ENCODE measurements at places on chromosomes 7 and 10.

- DNase-seq = no peak
These were observed 41.9 kb downstream of the PRSS2 start for GRCh38 chr7:142812437-142813215.

DNA sequence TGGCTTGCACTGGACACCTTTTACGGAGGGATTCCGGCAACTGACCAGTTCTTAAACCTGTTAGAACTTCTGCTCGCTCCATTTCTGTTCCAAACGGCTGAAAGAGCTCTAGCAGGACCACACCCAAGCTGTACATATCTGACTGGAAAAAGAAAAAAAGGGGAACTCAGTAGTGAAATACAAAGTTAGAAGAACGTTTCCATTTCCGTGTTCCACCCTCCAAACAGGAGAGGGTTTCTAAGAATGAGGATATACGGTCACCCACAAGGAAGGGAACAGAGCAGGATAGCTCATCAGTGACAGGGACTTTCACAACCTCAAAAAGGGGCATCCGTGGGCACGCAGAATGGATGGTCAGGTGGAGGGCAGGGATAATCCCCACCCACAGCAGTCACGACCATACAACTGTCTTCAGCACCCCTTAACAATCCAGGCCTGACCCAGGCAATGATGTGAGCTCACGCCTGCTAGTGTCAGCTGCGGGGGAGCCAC is 4.3 kb upstream of the ANKRD61 start:
- DNase-seq = no peak

- DNase-seq = no peak
These were observed 87.4 kb downstream of the CCDC3 start for GRCh38 chr10:12914111-12914510.

GRCh38 chr7:33410266-33410665 is 280.9 kb downstream of the BBS9 start:
- no peak for DNase-seq

DNA sequence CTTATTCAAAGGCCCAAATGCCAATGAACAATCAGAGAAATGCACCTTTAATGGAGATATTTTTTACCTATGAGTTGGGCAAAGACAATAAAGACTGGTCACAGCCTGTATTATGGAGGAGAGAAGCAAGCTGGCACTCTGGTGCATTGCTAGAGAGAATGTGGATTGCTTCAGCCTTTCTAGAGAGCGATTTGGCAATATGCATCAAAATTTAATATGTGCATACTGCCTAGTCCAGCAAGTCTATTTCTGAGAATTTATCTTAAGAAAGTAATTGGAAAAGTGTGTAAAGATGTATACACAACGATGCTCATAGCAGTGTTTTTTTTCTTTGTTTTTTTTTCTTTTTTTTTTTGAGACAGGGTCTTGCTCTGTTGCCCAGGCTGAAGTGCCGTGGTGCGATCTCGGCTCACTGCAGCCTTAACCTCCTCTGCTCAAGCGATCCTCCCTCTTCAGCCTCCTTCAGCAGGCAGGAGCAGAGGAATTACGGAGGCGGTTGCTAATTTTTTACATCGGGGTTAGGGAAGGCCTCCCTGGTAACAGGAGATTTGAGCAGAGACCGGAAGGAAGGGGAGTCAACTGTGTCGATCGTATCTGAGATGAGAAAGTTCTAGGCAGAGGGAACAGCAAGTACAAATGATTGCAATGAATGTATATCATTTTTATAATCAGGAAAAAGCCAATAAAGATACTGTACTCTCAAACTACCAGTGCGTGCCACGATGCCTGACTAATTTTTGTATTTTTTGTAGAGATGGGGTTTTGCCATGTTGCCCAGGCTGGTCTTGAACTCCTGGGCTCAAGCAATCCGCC is 16.4 kb downstream of the KIAA1549 start:
- no peak for DNase-seq

GRCh38 chr7:120259386-120259785 is 13.6 kb upstream of the KCND2 start:
- no peak for DNase-seq

GRCh38 chr10:21517134-21518031 is 8.1 kb downstream of the SKIDA1 start:
- DNase-seq = peak; percentile 39

Data from NCI-H774 (cell line).